ENCODE measurements at places on chromosomes 12 and 14. TPM values are rescaled to one million over a fixed set of nuclear protein-coding genes. Genes with fewer than 3 reads are reported as not detected.

The ACOT6 gene
- total RNA-seq, result not detected

The DAO gene
- total RNA-seq, result not detected

The SLC5A8 gene
- not detected for total RNA-seq

The STYK1 gene
- 1.1 TPM for total RNA-seq

The CCDC177 gene
- total RNA-seq, result not detected

The KRT6C gene
- total RNA-seq, result not detected

The PLEKHD1 gene
- total RNA-seq, result not detected

The GATC gene
- 15.6 TPM for total RNA-seq

The PTPN21 gene
- total RNA-seq, result 11.4 TPM

The LRIG3 gene
- total RNA-seq, result 71.2 TPM

The SMIM41 gene
- total RNA-seq, result not detected

The NT5DC3 gene
- 23.1 TPM for total RNA-seq

The MSRB3 gene
- total RNA-seq, result 31.7 TPM

The AICDA gene
- total RNA-seq, result not detected

The PGF gene
- 0.28 TPM for total RNA-seq

The SELPLG gene
- 3.2 TPM for total RNA-seq

The LMO3 gene
- 1.7 TPM for total RNA-seq

The TEX22 gene
- total RNA-seq, result under 0.01 TPM

The RPGRIP1 gene
- total RNA-seq, result not detected

The MGST1 gene
- total RNA-seq, result 105 TPM

The SOCS4 gene
- total RNA-seq, result 12.7 TPM

The TAMALIN gene
- total RNA-seq, result 2.7 TPM

The SALL2 gene
- 2.9 TPM for total RNA-seq

The RPL10L gene
- total RNA-seq, result not detected

The VRTN gene
- not detected for total RNA-seq

The DLGAP5 gene
- 40.3 TPM for total RNA-seq

The LRP1-AS gene
- total RNA-seq, result not detected

The LHX5 gene
- total RNA-seq, result not detected

The KIF5A gene
- 0.18 TPM for total RNA-seq

The ABCB9 gene
- 5.6 TPM for total RNA-seq

The MTHFD1 gene
- total RNA-seq, result 64.9 TPM

The SRRM4 gene
- not detected for total RNA-seq

The TSPAN8 gene
- total RNA-seq, result not detected

The TMEM119 gene
- total RNA-seq, result 8.1 TPM

The DNAI7 gene
- total RNA-seq, result 0.28 TPM

The MSI1 gene
- total RNA-seq, result not detected

The NANOG gene
- not detected for total RNA-seq

The NDRG2 gene
- total RNA-seq, result 0.36 TPM

The PPTC7 gene
- 4.1 TPM for total RNA-seq

The LRTM2 gene
- not detected for total RNA-seq

The RASAL1 gene
- not detected for total RNA-seq

The OR6C2 gene
- total RNA-seq, result not detected

The COX8C gene
- not detected for total RNA-seq

The TAS2R46 gene
- 4.7 TPM for total RNA-seq

The CBLN3 gene
- 0.72 TPM for total RNA-seq

The HECTD4 gene
- total RNA-seq, result 11.9 TPM

The LETMD1 gene
- 27.6 TPM for total RNA-seq

The A2M gene
- 0.56 TPM for total RNA-seq

The ARHGEF25 gene
- total RNA-seq, result 6.3 TPM

The CACNA2D4 gene
- 0.28 TPM for total RNA-seq

The ALDH2 gene
- total RNA-seq, result 12.5 TPM

The CLEC2B gene
- 0.56 TPM for total RNA-seq
